Stimulated activated CD8-positive, alpha-beta memory T cell treated with anti-CD3 and anti-CD28 coated beads, Interleukin-15, amount 100 ng/mL, for 48 hours (primary cell): ENCODE measurements at places on chromosomes 2 and 18.

DNA sequence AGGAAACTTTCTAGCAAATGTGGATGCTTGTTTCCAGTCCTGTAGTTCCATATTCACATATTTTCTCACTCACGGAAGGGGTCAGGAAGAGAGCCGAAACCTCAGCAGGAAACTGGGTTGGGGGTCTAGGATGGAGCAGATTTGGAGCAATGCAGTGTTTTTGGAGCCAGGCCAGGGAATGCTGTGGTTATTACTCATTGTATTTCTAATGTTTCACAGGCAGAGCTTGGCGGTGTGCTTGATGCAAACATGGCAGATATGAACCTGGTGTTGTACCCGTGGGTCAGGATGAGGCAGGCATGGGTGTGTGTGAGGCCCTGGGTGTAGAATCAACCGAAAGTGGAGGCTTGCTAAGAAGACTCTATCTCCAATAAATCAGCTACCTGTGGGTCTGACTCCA is 34.6 kb upstream of the ACKR3 start:
- DNase-seq, result no peak

- no peak for DNase-seq
These were observed 118.3 kb downstream of the LDLRAD4 start for GRCh38 chr18:13336841-13337240.

DNA sequence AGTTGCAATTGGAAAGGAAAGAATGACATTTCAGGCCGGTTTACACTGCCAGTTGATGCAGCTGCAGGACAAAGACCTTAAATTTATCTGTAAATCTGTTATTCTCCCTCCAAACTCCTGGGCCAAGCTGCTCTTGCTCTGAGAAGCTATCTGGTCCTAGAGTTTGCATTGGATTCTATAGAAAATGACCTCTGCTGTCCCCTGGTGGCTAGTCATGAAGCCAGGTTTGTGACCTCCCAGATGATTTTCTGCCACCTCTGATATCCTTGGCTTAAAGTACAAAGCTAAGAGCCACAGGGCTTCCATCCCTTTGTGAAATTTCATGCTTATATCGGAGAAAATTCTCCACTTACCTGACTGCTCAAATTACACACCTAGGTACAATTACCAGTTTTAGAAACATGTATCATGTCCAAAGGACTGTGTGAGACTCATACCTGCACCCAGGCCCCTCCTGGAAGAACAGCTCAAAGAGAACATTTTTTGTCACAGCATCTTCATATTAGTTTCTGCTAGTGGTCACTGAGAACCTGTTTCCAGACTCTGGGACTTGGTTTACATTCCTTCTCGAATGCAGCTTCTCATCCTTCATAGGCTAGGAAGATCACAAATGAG is 28.9 kb upstream of the IER3IP1 start:
- no peak for DNase-seq

GRCh38 chr2:227415538-227416424 is 28.0 kb upstream of the SCYGR1 start:
- no peak for DNase-seq

- DNase-seq, result no peak
These were observed 95.1 kb downstream of the NCK2 start for GRCh38 chr2:105839793-105840192.

- DNase-seq, result no peak
These were observed 50.2 kb upstream of the EML4 start for GRCh38 chr2:42118754-42119569.

GRCh38 chr2:138454761-138455160 is 46.8 kb upstream of the SPOPL start:
- no peak for DNase-seq

GRCh38 chr2:32844253-32844652 is 102.5 kb upstream of the LTBP1 start:
- no peak for DNase-seq

DNA sequence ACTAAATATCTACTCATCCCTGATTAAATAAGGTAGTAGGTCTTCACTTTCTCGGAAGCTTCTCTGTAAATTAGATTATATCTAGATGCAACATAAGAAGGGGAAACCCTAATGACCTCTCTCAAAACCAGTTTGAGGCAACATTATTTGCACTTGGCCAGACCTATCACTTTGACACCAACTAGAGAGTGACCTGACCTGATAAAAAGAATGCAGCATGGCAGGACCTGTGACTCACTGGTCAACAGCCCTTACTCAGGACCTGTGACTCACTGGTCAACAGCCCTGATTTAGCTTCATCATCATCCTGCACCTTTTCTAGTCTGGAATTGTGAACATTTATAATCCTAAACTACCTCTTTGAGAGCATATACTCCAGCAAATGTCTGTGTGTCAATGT is 1957.7 kb upstream of the CELF4 start:
- DNase-seq, result no peak

- DNase-seq, result peak; percentile 30
These were observed 819.6 kb upstream of the FSHR start for GRCh38 chr2:49973917-49974368.

- DNase-seq, result no peak
These were observed 40.9 kb upstream of the ASPRV1 start for GRCh38 chr2:70002241-70002899.

GRCh38 chr2:150486539-150487484 is 655 bp downstream of the RND3 start:
- DNase-seq, result no peak

GRCh38 chr2:59567151-59567550 is 986.3 kb downstream of the BCL11A start:
- no peak for DNase-seq

DNA sequence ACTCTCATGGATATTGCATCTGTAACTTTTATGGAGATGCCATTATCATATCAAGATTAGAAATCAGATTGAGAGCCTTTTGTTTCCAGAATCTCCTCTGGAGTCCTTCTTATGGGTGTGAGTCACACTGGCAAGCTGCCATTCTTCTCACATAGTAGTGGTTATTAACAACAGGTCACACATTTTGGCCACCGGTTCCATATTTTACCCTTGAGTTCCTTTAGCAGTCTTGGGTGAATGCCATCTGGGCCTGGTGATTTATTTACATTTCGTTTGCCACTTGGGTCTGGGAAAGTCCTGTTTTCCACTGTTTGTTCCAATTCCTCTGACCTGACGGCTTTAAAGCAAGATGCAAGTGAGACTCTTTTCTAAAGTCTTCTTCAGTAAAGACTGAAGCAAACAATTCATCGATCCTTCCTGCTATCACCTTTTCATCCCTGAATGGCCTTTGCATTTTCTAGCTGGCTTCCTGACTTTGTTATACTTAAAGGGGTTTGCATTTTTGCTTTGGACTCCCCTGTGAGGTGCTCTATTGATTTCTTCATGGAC is 80.5 kb upstream of the CAVIN2 start:
- no peak for DNase-seq

GRCh38 chr2:121897335-121897970 is 142.0 kb downstream of the TSN start:
- DNase-seq, result no peak

DNA sequence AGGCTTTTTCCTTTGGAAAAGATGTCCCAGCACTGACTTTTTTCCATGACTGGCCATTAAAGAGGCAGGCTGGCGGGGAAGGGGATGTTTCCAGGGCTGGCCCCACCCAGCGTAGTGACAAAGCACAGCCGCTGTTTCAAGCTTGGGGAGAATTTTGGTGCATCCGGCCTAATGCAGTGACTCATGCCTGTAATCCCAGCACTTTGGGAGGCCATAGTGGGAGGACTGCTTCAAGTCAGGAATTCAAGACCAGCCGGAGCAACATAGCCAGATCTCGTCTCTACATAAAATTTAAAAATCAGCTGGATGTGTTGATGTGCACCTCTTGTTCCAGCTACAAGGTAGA is 78.0 kb upstream of the SH3BP4 start:
- no peak for DNase-seq

GRCh38 chr2:127909019-127909418 is 23.3 kb upstream of the AMMECR1L start:
- no peak for DNase-seq

- DNase-seq, result no peak
These were observed 32.4 kb downstream of the HS1BP3 start for GRCh38 chr2:20618468-20618885.

DNA sequence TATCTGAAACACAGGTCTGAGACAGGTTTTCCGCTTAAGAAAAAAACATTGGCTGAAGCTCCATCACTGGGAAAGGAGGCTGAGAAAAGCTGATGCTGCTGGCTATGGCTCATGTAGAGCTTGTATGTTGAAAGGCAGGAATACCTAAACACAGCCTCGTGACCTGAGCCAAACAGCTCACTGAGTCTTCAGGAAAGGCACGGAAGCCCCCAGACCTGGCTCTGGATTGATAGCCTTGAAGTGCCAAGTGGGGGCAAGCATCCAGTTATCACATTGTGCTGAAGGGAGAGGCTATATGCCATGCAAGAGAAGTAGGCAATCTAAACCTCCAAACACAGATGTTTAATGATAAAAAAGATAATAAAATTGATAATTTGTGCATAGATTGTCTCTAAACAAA is 21.9 kb downstream of the CYTIP start:
- DNase-seq, result no peak

GRCh38 chr2:67213270-67213670 is 183.9 kb upstream of the ETAA1 start:
- no peak for DNase-seq

GRCh38 chr2:216551234-216552068 is 52.8 kb downstream of the RPL37A start:
- no peak for DNase-seq

DNA sequence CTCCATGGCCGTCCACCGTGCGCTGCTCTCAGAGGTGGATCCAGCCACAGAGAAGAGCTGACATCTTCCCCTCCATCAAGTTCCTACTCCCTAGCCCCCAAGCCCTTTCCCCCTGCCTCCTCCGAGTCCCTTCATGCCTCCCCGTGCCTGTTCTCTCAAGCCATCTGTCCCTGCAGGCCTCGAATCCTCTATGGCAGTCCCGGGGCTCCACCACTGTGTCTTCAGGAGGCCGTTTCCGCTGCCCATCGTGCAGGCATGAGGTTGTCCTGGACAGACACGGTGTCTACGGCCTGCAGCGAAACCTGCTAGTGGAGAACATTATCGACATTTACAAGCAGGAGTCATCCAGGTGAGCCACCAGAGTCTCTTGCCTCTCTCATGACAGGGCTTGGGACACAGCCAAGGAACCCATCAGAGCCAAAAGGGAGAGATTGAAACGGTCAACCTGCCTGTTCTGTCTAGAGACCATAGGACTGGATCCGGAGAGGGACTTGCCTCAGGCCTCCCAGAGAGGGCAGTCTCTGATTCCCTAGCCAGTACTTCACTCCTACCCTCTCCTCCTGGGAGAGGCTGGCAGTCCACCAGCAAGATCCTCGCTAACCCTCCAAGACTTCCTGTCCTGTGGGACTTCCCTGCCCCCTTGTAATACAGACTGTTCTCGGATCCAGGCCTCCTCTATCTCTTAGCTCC is 9.7 kb downstream of the UCN start:
- no peak for DNase-seq

GRCh38 chr2:45874344-45874743 is 222.9 kb downstream of the PRKCE start:
- no peak for DNase-seq

GRCh38 chr2:15830937-15831549 is 109.3 kb upstream of the MYCN start:
- DNase-seq, result no peak
